ENCODE measurements at places on chromosomes 2 and 18.

GRCh38 chr2:110827511-110827910, 95.1 kb downstream of the ACOXL start:
- no peak for DNase-seq

GRCh38 chr18:3970929-3971328, 484.2 kb downstream of the DLGAP1 start:
- no peak for DNase-seq

DNA sequence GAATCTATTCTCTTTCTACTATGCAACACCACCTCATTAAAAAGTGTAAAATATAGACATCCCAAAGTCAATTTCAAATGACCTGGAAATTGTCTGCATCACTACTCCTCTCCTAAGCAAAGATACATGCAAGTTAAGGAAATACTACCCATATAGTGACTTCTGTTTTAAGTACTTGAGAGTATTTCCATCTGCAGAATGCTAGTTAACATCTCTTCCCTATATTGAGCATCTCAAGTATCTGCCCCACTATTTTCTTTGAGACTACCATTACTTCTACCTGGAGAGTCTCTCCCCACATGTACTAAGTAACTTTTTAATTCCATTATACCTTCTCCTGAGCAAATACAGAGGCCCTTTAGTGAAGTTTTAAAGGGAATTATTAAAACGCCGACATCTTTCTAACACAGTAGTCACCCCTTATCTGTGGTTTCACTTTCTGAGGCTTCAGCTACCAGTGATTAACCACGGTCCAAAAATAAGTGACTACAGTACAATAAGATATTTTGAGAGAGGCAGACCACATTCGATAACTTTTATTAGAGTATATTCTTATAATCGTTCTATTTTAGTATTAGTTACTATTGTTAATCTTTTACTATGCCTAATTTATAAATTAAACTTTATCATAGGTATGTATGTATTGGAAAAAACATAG, 21.8 kb downstream of the CWC22 start:
- DNase-seq = no peak

- no peak for DNase-seq
Observed at GRCh38 chr18:48790869-48791635, 159.7 kb downstream of the SMAD7 start.

- DNase-seq = no peak
Observed at GRCh38 chr2:121187351-121187981, 97.5 kb downstream of the TFCP2L1 start.

DNA sequence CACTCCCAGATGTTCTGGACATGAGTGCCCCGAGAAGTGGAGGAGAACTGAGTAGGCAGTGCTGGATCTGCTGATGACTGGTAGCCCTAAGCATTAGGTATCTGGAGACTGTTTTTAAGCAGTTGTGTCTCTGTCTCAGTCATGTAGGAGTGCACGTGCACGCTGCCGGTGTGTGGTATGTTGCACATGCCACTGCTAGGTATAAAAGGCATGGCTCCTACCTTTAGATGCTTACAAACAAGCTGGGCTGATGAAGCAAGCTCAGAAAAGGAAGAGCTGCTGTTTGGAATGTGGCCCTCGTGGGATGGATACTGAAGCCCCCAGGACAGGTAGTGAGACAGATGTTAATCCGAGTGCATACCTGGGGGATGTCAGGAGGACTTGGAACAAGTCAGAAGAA, 49.1 kb downstream of the HK2 start:
- DNase-seq = no peak

- DNase-seq = no peak
Observed at GRCh38 chr2:16315908-16316307, 349.7 kb downstream of the CYRIA start.

DNA sequence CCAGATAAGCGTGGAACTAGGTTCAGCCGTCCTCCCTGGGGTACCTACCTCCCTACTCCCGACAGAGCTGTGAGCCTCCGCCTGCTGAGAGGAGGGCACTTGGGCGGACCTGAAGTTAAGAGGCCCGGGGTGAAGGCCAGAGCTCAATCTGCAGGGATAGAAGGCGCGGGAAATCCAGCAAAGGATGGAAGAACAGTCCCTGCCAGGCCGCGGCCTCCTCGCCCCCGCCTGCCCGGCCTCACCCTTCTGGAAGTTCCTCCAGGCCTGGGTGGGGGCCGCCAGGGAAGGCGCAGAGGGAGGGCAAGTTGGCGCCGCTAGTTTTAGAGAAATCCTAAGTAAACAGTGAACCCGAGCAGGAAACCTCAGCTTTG, 13.0 kb downstream of the EN1 start:
- DNase-seq = no peak

GRCh38 chr2:172740856-172741255, 5.2 kb downstream of the RAPGEF4 start:
- no peak for DNase-seq

DNA sequence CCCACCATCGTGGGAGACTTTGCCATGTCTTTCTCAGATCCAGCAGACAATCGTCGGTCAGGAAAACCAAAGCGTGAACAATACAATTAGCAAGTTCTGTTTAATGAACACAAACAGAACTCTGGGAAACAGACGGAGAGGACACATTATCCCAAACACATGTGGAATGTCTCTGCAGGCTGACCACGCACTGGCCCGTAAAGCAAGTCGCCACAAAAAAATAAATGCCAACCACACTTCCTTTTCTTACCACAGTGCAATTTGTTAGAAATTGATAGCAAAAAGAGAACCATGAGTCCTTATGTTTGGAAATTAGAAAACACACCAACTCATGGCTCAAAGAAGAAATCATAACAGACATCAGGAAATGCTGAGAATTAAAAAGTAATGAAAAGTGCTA, 210.9 kb downstream of the TWIST2 start:
- no peak for DNase-seq

GRCh38 chr2:106085181-106085940, 108.7 kb downstream of the UXS1 start:
- DNase-seq = no peak

GRCh38 chr2:86021396-86022378, 84.0 kb downstream of the POLR1A start:
- DNase-seq = no peak

DNA sequence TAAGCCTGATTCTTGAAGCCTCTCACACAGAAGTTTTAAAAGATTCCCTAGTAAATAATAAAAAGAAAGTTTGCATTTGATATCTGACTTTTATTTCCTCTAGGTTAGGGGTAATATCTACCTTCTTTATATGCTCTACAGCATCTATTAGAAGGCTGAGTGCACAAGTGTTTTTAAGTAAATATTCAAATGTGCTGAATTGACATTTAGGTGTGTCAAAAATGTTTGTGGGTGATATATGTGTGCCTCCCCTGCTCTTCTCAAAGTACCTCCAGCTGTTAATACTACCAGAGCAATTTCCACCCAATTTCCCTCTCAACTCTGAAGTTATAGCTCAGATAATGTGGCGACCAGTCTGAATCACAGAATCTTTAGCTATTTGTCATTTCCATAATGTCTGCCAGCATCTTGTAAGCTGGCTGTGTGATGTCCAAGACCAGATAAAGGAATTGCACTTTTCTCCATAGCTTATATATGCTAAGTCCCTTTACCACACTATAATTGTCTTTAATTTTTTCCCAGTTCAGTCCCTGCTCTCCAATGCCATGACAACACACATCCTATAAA, 24.4 kb upstream of the ERMN start:
- no peak for DNase-seq

DNA sequence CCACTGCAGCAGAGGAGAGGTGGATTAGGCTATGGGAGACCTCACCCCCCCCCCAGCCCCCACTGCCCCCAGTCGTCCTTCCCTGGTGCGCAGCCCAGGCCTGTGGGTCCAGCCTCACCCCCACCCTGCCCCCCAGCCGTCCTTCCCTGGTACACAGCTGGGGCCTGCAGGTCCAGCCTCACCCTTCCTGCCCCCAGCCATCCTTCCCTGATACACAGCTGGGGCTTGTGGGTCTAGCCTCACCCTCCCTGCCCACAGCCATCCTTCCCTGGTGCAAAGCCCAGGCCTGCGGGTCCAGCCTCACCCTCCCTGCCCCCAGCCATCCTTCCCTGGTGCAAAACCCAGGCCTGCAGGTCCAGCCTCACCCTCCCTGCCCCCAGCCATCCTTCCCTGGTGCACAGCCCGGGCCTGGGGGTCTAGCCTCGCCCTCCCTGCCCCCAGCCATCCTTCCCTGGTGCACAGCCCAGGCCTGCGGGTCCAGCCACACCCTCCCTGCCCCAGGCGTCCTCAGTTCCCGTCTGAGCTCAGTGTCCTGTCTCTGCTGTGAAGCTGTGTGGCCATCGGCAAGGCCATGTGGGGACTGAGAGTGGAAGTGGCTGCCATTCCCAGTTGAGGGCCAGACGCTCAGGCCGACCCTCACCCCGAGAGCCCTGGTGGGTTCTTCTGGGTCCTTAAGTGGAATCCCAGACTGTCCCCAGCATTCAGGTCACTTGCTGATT, 86.8 kb upstream of the SNTG2 start:
- no peak for DNase-seq

DNA sequence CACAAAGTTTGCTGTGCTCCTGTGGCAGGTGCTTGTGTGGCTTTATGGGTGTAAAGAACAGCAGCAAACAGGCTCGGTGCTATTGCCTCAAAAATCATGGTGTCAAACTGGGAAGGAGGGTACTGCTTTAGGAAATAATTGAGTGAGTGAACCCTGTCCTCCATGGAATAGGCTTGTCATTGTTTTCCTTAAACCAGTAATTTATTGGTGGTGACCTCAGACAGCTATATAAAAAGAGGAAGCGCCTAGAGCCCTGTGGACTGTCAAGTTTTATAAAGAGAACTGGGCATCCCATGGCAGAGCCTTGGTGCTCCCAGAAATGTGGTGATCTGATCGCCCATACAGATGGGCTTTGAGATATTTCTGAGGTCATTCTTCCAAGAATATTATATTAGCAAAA, 4.7 kb upstream of the CXCR4 start:
- DNase-seq = no peak

DNA sequence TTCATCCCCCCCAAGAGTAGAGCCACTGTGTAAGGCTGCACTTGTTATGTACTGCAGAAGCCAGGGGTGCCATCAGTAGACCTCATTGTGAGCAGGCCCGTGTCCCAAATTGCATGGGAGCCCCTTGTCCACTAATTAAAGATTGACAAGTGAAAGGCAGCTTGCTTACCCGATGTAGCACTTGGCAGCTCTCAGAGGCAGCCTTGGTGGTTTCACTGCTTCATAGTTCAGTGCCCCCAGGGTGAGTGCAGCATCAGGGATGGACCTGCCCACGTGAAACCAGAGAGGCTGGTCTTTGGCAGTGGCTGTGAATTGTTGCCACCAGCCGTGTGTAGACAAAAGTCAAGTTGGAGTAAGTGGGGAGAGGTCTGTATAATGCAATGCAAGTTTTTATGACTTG, 13.3 kb downstream of the TUBB6 start:
- no peak for DNase-seq

- no peak for DNase-seq
Observed at GRCh38 chr2:78351208-78351607, 674.3 kb upstream of the REG3G start.
